Fibroblast of villous mesenchyme (primary cell): ENCODE measurements at places on chromosomes 5 and 9.

DNA sequence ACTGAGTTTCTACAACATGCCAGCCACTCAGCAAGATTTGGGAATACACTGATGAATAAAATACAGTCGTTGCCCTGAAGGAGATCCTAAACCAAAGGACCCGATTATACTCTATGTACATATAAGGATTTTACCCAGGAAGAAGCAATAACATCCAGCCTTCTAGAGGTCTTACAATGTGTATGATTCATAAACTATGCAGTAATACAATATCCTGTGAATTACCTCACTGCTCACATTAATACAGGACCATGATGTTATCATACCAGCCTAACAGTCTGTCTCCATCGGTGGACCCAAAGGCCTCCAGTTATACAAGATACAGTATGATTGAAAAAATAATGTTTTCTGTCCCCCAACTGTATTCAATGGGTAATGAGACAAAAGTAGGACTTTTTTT lies 310.5 kb upstream of the TRPM3 start:
- no peak for DNase-seq

DNA sequence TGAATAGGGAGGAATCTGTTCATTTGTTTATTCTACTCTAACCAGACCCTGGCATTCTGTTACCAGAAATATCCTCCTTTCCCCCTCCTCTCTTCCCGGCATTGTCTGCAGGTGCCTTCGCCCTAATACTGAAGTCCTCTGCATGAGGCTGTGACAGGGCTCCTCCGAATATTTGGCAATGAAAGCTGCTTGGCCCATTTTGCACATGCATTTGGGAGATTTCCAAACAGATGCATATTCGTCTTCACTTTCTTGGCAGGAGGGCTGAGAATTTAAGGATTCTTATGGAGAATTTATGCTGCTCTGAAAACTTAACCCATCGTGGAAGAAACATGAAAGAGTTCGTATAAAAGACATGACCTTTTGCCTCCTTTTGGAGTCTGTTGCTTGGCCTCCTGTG lies 484.0 kb downstream of the ZNF608 start:
- DNase-seq: no peak

GRCh38 chr9:69857131-69857530 lies 36.5 kb downstream of the CFAP95 start:
- no peak for DNase-seq

GRCh38 chr5:128572051-128572929 lies 34.2 kb upstream of the FBN2 start:
- DNase-seq: peak; percentile 79

- no peak for DNase-seq
These were observed 57.7 kb downstream of the FGF10 start for GRCh38 chr5:44331471-44332050.

- peak; percentile 34 for DNase-seq
These were observed 4.7 kb upstream of the GCNT1 start for GRCh38 chr9:76454311-76454710.

- DNase-seq: peak; percentile 3
These were observed 522.9 kb upstream of the DAB2 start for GRCh38 chr5:39947657-39948056.

GRCh38 chr5:88734191-88734640 lies 148.8 kb downstream of the MEF2C start:
- DNase-seq: no peak

- peak; percentile 36 for DNase-seq
These were observed 65.0 kb downstream of the CEMIP2 start for GRCh38 chr9:71703172-71703872.

DNA sequence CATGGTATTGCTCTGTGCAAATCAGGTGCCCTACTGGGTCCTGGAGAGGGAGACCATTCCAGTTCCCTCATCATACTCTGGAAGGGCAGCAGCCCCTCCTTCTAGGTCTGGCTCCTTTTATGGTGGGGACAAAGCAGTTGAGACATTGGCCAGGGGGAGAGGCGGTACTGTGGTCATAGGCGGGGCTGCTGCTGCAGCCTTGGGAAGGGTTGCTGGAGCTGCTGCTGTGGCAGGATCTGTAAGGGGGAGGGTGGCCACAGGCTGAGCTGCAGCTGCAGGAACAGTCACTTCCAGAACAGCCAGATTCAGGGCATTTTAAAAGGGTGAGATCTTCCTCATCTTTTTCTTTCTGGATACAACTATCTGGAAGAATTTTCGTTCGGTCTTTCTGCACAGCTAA lies 233.0 kb upstream of the SGCD start:
- DNase-seq: no peak

- no peak for DNase-seq
These were observed 255.5 kb downstream of the HSPA4 start for GRCh38 chr5:133307275-133307674.

DNA sequence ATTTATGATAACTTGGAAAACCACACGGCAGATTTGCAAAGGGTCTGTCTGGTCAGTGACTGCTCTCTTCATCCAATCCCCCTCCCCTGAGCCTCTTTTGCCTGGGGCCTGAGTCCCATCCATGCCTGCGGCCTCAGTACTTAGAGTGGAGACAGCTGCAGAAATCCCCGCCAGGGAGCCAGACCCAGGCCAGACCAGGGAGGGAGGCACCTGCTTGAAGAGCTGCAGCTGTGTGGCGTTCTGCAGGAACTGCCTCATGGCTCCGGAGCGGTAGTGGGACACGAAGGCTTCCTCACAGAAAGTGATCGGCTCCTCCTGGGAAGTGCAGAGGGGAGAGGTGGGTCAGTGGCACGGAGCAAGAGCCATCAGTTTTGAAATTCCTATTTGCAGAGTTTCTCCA lies 101.6 kb downstream of the CRB2 start:
- DNase-seq: no peak

GRCh38 chr5:34930870-34931269 lies 1.5 kb downstream of the DNAJC21 start:
- DNase-seq: no peak

DNA sequence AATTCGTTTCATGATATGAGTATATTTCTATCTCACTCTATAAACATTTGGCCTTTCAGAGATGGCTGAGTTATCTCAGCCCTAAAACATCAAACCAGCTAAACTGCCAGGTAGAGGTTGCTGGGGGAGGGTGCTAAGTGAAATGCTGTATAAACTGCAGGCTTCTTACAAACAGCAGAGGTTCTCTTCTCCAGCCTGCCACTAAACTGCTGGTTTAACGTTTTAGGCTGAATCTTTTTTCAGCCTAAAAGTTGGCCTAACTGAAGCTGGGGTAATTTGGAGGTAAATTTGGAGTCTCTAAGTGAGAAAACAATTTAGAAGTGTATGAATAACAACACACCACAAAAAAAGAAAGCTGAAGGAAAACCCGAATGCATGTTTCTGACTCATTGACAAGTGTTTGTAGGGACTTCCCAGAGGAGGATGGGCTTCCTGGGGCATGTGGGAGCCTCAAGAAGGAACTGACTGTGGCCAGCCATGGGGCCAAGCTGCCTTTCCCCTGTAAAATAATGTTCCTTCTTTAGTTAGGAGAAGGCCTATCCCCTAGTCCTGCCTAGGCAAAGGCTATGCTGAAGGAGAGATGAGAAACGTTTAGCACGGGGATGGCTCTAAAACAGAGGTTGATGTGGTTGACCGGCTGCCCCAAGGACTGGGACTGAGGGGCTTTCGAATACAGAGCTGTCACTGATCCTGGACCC lies 44.3 kb downstream of the SLC28A3 start:
- peak; percentile 50 for DNase-seq
